ENCODE measurements at places on chromosomes 3 and 15.

GRCh38 chr15:65908876-65909275 lies 39.6 kb downstream of the RAB11A start:
- DNase-seq = no peak

DNA sequence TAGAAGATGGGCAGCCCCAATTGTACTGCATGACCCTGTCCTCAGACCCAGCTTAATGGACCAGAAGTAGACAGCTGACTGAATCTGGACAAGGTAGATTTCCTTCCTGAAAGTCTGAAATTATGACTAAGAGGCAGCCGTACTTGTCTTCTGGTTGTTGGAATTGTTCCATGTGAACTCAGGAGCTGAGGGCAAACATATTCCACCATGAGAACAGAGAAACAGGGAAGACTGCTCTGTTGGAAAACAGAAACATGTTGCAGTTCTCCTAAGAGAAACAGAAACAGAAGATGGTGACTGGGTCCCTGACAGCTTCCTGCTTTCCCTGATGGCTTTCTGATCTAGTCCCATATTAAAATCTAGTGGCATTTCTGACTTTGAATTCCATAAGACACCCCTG lies 24.1 kb downstream of the POPDC2 start:
- no peak for DNase-seq

DNA sequence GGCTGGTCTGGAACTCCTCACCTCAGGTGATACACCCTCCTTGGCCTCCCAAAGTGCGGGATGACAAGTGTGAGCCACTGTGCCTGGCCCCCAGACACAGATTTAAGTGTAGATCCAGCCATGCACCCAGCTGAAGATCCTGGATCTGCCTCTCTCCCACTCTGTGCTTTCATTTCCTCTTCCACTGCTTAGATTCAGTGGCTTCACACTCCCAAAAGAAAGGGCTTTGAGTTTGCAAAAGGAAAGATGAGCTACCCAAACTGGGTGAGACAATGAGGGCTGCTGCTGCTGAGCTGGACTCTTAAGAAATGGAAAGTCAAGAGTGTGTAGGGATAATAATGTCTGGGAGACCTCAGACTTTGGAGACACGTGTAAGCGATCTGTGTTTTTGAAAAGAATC lies 45.5 kb downstream of the ISG20 start:
- DNase-seq = no peak

DNA sequence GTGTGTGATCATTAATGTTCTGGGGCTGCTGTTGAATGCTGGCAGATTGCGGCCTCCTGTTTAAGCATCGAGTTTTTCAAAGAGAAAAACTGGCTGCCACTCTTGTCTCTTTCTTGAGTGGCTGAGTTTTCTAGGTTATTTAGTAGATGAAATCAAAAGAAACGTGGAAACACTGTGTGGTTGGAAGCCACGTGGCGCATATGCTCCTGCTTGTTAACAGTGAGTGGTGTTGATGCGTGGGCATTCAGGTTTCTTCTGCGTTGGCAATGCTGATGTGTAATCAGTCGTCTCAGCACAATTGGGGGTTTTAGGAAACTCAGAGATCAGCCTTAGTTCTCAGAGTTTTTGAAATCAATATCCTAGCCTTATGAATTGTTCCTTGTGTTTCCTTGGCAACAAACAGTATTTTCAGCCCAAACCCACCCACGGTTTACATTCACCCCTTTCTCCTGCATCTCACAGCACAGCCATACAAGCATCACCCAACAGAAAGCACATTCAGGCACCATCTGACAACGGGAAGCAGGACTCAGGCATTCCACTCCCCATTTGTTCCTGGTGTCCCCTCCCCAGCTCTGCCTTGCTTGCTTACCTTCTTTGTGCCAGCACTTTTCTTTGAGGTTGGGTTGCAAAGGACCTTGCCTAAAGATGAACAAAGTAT lies 74.7 kb downstream of the SEC22A start:
- DNase-seq = no peak

GRCh38 chr3:129352650-129353588 lies 74.2 kb downstream of the HMCES start:
- DNase-seq = no peak

GRCh38 chr15:48086133-48086532 lies 34.7 kb upstream of the SLC24A5 start:
- no peak for DNase-seq

- DNase-seq = no peak
These were observed 408.2 kb upstream of the CBLB start for GRCh38 chr3:106276755-106277612.

DNA sequence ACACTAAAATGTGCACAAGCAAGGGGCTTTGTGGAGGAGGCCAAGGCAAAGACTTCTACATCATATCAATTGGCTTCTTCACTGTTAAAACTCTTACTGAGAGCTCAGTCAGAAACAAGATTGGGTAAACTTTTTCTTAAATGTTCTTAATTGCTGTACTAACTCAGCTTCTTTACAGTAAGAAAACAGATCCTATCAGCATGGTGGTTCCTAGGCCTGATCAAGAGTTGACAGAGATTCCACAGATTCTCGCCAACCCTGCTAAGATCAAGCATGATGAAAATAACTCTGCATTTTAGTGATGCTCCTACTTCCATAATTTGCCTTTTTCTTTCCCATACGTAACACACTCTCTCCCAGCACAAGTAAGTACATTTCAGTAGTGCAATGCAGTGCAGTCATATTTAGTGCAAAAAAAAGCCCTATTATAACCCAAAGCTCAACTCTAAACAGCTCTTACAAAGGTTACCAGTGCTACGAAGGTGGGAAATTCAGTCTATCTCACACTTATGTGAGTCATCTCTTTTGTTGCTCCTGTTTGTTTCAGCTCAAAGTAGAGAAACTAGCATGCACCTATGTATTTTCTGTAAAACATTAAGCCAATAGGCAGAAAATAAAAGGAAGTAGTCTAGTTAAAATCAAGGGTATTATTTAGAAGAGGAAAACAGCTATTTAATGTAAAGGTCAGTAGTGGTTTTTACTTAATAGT lies 29.9 kb downstream of the TIGIT start:
- DNase-seq = no peak

GRCh38 chr15:67005294-67005996 lies 60.0 kb upstream of the SMAD3 start:
- no peak for DNase-seq

GRCh38 chr15:53739651-53740050 lies 19.8 kb downstream of the WDR72 start:
- no peak for DNase-seq

DNA sequence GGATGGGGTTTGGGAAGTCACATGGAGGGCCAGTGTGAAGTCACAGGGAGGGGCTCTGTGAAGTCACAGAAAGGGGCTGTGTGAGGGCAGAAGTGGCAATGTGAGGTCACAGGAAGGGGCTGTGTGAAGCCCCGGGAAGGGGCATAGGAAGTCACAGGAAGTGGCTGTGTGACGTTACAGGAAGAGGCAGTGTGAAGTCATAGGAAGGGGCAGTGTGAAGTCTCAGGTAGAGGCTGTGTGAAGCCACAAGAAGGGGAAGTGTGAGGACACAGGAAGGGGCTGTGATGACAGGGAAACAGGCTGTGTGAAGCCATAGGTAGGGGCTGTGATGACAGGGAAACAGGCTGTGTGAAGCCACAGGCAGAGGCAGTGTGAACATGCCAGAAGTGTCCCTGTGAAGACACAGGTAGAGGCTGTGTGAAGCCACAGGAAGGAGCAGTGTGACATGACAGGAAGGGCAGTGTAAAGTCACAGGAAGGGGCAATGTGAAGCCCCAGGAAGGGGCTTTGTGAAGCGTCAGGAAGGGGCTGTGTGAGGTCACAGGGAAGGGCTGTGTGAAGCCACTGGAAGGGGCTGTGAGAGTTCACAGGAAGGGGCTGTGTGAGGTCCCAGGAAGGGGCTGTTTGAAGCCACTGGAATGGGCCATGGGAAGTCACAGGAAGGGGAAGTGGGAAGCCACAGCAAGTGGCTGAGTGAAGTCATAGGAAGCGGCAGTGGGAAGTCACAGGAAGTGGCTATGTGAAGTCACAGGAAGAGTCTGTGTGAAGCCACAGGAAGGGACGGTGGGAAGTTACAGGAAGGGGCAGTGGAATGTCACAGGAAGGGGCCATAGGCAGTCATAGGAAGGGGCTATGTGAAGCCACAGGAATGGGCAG lies 37.1 kb downstream of the GASK1A start:
- DNase-seq = no peak

- DNase-seq = no peak
These were observed 294.8 kb upstream of the NR2E3 start for GRCh38 chr15:71515375-71516186.

DNA sequence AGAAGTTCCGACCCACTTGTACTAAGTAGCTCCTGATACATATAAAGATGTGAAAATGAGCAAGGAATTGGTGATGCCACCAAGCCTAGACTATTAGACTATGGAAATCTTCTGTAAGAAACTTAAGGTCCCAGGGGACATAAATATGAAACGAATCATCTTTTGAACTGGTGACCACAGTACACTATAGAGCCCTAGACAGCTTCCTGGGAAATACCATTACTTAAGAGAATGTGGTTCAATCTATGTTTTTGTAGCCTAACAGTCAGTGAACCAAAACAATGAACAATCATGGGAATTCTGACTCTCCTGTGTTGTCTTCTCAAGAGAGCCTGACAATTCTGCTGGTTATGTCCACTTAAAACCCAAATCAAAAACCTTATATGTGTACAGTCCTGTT lies 191.6 kb downstream of the GREM1 start:
- no peak for DNase-seq

DNA sequence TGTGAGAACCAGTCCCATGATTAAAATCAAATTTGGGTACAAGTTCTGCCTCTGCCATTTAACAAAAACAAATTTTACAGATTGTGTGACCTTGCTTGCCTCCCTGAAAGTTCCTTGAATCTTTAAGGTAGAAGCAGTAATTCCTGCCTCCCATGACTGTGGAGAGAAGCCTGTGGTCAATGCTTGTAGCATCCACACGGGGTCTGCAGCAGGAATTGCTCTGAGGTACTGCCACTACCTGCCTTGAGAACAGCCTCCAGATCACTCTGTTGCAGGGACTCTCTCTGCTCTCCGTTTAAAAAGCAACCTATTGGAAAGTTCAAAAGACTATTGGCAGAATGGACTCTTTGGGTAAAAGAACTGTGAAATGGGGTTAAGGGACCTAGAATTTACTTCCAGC lies 75.9 kb downstream of the SST start:
- no peak for DNase-seq

GRCh38 chr15:51279391-51279790 lies 59.0 kb downstream of the CYP19A1 start:
- DNase-seq = no peak

GRCh38 chr3:197573048-197573767 lies 17.4 kb upstream of the BDH1 start:
- no peak for DNase-seq

DNA sequence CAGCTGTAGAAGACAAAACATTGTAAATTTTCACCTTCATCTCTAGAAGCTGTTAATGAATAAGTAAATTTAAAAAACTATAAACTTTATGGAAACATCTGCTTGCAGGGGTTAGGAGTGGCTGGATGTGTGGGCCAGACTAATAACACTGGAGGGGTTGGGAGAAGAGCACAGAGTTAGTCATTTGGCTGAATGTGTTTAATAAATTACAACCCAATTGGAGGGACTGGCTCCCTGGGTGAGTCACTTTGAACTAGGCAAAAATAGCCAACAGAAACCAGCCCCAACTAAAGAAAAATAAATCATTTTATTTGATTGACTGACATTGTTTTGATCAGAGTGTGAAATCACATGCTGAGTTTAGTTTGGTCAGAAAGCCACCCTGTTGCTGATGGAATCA lies 21.8 kb downstream of the DGKG start:
- no peak for DNase-seq

DNA sequence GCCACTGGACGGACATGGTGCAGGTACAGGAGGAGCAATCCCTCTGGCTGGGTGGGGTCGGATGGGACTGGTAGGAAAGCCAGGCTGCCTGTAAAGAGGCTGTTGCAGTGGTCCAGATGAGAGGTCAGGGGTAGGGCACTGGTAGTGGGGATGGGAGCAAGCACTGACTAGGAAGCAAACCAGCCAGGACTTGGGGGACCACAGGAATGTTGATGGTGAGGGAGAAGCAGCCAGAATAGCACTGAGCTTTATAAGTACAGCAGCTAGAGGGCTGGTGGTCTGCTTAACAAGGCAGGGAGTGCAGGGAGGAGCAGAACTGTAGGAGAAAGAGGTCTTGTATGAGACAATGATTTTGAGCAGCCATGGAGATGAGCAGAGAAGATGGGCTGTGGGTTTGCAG lies 38.7 kb upstream of the PTPN23 start:
- DNase-seq = no peak

DNA sequence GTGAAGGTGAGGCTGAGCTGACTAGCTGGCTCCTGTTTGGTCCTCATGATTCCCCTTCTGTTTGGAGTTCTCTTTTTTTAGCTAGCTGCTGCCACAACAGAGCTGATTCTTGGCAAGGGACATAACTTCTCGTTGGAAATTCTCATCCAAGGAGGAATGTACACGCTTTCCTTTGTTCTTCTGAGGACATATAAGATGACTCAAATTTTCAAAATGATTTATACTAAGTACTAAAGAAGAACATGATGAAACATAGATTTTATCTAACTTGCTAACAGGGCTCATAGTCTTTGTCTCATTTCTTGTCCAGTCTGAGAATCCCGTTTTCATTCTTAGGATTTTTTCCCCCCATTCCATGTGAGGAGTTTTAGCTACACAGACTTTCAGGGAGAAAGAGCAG lies 2.9 kb upstream of the TFG start:
- no peak for DNase-seq

- no peak for DNase-seq
These were observed 76.7 kb downstream of the MITF start for GRCh38 chr3:69815970-69816369.

DNA sequence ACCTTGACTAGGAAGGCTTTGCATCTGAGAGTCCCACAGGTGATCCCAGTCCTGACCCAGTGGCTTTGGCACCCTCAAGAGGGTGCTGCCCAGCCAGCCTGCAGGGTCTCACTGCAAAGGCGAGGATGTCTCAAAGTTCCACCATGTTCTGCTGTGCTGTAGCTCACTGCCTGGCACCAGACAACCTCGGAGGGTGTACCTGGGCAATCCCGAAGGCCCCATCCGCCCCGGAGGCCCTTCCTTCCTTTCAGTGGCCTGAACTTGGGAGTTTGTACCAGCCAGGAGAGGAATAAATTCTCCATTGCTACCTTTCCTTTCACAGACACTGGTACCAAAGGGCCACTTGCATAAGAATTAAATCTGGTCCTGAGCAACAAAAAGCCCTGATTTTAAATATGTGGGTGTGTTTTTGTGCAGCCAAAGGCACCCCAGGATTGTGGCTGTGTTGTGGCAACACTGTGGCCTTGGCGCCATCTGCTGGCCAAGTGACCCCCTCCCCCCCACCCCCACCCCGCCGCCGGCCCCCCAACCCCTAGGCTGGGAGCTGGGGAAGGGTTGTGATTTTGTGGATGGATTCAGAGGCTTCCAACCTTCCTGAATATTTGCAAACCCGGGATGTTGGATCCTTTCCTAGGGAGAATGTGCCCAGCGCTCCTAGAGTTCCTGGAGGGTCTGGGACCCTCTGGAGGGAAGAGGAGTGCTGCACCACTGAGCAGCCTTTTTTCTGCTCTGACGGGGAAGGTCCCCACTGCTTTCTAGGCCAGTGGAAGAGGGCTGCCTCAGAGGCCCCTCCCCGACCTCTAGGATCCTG lies 9.7 kb upstream of the PTPN23 start:
- peak; percentile 51 for DNase-seq

Data from activated naive CD8-positive, alpha-beta T cell treated with anti-CD3 and anti-CD28 coated beads, Interleukin-2, amount 50 U/mL, for 24 hours (primary cell).